ENCODE measurements at places on chromosomes 11 and 22.

GRCh38 chr11:15558513-15559181 is 443.9 kb downstream of the INSC start:
- no peak for DNase-seq

DNA sequence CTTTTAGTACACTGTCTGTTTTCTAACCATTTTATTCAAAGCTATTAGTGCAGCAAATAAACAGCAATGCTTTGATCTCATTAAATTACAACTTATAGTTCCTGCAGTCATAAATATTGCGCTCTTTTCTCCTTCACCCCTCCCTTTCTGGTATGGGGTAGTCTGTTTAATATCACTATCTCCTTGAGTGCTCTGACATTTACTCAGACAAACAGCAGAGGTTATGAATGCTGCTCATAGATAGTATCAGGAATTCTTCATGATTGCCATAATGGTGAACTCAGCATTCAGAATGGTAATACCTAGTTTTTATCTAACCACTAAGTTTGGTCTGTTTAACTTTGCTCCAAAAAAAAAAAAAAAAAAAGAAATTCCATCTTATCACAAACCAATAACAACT is 87.4 kb downstream of the EIF3M start:
- DNase-seq = no peak

DNA sequence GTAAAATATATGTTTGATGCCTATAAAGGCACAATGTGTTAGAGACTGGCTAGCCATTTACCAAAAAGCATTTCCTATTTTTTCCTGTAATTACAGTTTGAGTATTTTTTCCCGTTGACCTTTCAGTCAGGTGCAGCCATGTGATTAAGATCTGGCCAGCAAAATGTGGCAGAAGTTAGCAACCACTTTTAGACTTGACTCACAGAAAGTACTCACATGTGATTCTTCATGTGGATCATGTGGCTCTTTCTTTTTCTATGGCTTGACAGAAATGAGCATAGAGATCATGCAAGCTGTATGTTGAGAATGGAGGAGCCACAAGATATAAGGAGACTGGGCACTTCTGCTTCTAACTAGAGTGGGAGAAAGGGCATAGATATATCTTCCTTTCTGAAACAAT is 27.3 kb upstream of the RAB38 start:
- no peak for DNase-seq

DNA sequence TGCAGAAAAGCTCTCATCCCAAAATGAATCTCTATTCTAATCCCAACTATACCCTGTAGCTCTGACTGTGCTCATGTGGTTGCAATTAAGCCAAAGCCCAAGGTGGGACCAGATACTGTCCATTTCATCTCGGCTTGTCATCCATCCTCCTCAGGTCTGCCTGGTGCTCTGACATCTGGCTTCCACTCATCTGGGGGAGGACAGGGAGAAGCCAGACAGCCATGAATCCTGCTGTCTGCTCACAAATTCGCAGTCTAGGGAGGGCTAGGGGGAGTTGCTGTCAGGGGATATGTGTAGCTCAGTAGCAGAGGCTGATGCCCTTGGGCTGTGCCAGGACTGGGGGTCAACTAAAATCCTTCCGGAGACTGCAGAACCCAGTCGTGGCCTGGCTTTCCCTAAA is 167.1 kb downstream of the ETS1 start:
- DNase-seq = no peak

- no peak for DNase-seq
Observed at GRCh38 chr11:134585666-134586610, 173.9 kb upstream of the B3GAT1 start.

DNA sequence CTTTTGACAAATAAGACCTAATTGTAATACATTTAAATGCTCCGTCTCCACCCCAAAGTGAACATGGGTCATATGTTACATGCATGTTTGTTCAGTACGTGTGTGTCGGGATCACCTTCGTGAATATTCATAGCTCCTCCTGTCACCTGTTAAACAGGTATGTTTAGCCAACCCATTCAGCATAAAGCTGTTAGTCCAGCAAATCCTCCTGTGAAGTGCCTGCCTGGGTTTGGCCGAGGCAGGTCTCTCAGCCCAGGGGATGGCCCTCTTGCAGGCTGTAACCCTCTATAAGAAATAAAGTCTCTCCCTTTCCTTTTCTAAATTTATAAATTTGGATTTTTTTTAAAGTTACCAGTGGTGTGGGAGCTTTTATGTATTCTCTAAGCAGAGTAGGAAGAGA is 38.9 kb upstream of the NTM start:
- no peak for DNase-seq

GRCh38 chr11:2912498-2912897 is 16.7 kb downstream of the PHLDA2 start:
- DNase-seq = no peak

- DNase-seq = no peak
Observed at GRCh38 chr11:8055836-8056526, 25.0 kb upstream of the TUB start.

DNA sequence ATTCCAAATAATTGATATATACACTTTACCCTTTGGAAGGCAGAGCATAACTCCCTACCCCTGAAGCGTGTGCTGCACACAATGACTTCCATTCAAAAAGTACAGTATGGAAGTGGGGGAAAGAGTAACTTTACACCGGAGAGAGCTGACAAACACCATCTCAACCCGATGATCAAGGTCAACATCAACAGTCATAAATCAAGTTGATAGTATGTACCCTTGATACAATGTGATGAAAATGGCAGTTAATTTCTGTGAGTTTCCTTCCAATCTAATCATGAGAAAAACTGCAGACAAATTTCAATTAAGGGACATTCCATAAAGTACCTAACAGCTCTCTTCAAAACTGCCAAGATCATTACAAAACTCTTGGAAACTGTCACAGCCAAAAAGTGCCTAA is 6.0 kb upstream of the DEUP1 start:
- no peak for DNase-seq

DNA sequence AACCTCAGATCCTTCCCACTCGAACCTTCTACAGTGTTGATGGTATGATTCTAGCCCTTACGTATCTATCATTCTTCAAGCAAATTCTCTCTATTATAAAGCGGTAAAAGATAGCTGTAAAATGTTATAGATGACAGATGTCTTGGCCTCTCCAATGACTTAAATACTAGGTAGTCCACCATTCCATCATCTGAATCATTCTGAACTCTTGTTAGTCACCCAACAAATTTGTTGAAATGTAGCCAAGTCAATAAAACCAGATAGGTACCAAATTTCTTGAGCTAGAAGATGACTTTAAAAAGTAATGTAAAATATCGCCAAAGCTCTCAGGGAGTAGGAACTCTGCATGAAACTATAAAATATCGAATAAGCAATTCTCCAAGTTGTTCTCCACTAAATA is 32.6 kb upstream of the PICALM start:
- no peak for DNase-seq

- peak; percentile 60 for DNase-seq
Observed at GRCh38 chr22:36385491-36386350, 2.0 kb downstream of the MYH9 start.

GRCh38 chr11:74956397-74957015 is 7.4 kb downstream of the SPCS2 start:
- DNase-seq = no peak

GRCh38 chr11:82701847-82702520 is 31.7 kb downstream of the FAM181B start:
- peak; percentile 15 for DNase-seq

DNA sequence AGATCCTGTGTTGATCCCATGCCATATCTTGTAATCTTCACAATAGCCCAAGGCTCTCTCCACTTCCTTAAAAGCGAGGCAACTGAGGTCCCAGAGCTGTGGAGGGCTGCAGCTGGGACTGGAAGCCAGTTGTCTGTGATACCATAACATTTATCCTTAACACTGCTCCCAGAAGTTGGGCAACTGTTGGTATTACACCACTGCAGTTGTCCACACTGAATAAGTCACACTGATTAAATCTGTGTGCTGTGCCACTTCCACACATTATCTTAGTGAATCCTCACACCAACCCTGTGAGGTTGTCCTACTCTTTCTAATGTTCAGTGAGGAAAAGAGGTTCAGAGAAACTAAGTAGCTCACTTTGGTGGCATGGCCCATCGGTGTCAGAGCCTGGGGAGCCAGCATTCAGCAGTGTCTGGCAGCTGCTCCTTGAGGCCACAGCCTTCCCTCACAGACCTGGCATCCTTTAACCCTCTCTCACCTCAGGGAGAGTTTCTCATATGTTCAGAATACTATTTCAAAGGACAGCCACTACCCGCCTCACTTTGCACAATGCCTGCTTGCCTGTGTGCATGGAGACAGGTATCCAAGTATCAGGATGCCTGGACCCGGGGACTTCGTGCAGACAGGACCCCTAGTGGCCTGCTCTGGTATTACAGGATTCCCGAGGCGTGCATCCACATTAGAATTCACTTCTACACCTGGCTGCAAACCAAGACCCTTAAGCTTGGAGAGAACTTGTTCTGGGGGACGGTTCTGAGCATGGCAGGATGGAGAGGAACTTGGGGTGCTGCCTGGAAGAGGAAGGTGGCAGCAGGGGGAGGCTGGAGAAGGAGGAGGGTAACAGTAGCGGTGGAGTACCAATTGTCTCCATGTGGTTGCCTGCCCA is 221.9 kb upstream of the TBCEL start:
- peak; percentile 31 for DNase-seq

DNA sequence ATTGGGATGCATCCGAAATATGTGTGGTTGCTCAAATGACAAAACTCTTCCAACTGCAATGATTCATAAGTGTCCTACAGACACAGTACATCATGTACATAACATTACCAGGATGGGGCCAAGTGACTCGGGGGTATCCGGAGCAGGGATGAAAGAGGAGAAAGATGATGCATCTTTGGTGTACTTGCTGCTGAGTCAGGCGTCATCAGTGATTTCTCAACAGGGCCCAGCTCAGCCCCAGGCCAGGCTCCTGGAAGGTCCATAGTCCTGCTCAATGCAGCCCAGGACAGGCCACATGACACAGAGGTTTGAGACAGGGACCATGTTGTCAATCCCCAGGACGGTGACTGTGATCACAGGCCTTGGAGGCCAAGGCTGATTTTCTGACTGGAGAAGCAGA is 59.3 kb downstream of the GGTLC2 start:
- no peak for DNase-seq

DNA sequence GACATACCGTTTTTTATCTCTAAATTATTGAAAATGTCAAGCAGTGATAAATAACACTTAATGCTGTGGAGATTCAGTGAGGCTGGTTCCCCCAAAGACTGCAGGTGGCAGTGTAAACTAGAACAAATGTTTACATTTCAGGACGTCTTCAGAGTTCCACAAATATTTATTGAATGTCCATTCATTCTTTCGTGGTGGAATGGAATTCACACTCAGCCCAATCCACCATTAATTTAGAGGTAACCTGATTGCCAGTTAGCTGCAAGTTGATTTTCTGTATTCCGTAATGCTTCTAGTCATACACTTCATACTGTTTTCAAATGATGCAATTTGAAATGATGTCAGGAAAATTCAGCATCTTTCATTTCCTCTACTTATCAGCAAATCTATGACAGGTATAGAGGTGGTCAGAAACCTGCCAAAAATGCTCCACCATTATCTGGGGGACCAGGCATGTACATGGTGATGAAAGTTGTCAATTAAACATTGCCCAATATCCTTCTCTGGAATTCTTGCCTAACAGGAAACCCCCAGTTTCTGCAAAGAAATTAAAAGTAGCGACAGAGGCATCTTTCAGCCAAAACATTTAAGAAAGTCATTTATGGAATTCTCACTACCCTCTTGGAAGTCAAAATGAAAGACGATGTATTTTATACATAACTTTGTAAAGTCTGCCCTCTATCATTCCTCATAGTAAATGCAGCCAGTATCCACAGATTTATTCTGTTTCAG is 94.3 kb upstream of the BMAL1 start:
- DNase-seq = peak; percentile 34

- no peak for DNase-seq
Observed at GRCh38 chr11:106706355-106706754, 311.9 kb downstream of the GUCY1A2 start.

DNA sequence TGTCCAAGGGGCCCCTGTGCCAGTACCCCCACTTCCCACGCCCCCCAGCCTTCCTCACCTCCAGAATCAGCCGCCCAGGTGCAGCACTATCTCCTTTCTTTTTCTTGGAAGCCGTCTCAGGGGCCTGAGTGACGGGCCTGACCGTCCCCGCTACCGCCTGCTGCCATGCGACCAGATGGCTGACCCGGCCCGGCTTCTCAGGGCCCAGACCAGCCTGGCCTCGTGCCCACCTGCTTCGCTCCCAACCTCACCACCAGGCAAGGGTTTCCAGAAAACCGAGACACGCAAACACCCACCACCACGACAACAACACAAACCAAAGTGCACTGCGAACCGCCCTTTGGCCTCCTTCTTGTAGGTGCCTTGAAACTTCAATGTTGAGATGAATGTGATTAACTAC is 39.1 kb downstream of the MACROD1 start:
- no peak for DNase-seq

DNA sequence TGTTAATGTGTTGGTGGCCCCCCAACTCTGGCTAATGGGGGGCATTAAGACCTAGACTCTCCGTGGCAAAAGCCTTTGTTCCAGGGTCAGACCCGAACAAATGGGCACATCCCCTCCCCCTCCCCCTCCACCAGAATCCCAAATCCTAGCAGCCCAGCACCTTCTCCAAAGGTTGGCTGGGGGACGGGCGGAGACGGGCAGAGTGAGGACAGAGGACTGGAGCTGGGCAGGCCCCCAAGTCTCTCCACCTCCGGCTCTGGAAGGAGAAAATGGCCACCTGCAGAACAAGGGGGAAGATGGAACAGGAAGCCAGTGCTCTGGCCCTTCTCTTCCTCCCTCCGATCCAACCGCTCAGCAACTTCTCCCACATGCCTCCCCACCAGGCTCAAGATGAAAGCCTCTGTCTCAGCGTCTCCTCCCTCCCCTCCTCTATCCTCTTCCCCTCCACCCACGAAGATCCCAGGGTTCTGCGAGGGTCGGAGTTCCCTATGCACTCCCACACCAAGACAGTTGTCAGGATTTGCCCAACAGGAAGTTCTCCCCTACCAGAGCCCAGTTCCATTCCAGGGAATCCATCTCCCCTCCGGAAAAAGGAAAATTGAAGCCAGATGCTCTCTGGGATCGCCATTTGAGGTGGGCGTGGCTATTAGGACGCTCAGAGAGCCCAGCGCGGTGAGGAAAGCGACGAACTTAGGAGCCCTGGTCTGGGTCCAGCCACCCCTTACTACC is 20.1 kb downstream of the ADA2 start:
- no peak for DNase-seq

GRCh38 chr11:35076201-35077100 is 62.5 kb upstream of the CD44 start:
- DNase-seq = no peak

- DNase-seq = no peak
Observed at GRCh38 chr11:12792590-12792989, 118.4 kb downstream of the TEAD1 start.

- DNase-seq = peak; percentile 66
Observed at GRCh38 chr22:22802339-22802970, 85.2 kb upstream of the IGLL5 start.
